MG63 (cell line): ENCODE measurements at places on chromosomes 7 and 10.

GRCh38 chr7:74094224-74095101, 10.9 kb downstream of the LIMK1 start:
- peak; percentile 96 for DNase-seq

DNA sequence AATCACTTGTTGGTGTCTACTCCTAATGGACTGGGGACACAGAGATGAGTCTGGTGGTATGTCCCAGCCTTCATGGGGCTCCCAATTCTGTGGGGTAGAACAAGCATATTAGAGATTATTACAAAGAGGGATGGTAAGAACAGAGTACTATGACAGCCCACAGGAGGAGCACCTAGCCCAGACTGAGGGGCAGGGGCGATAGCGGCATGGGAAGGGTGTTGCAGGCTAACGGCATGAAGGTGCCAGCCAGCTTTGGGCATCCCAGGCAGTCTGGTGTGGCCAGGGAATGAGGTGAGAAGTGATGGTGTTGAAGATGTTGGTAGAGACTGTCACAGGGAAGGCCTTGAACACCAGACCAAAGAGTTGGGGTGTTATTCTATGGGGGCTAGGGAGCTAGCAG, 280.0 kb downstream of the RPS24 start:
- DNase-seq, result no peak

DNA sequence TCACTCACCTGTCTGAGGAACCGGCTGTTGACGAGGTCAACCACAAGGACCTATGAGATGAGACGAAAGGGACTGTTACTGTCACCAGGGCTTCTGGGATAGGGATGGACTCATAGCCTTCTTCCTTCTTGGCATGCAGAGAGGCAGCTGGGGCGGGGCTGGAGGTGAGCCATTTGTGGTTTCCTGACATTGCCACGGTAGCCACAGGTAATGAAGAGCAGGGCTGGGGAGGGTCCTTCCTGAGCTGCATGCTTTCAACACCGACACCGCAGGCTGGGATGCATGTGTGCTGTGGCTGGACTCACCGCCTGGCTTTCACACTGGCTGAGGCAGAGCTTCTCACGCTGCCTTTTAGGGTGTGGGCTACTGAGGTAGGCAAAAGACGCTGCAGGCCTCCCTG, 46.4 kb upstream of the MKRN1 start:
- DNase-seq, result peak; percentile 49

GRCh38 chr7:128082431-128082830, 51.2 kb upstream of the LRRC4 start:
- no peak for DNase-seq

GRCh38 chr10:36017137-36017536, 375.0 kb upstream of the FZD8 start:
- no peak for DNase-seq

- no peak for DNase-seq
Observed at GRCh38 chr7:2190531-2190930, 42.2 kb downstream of the MAD1L1 start.

GRCh38 chr10:35465673-35466072, 129.4 kb downstream of the CCNY start:
- DNase-seq, result no peak

- DNase-seq, result peak; percentile 4
Observed at GRCh38 chr7:148142660-148143248, 447.8 kb upstream of the C7orf33 start.

- peak; percentile 3 for DNase-seq
Observed at GRCh38 chr7:126803060-126803665, 449.6 kb downstream of the GRM8 start.

DNA sequence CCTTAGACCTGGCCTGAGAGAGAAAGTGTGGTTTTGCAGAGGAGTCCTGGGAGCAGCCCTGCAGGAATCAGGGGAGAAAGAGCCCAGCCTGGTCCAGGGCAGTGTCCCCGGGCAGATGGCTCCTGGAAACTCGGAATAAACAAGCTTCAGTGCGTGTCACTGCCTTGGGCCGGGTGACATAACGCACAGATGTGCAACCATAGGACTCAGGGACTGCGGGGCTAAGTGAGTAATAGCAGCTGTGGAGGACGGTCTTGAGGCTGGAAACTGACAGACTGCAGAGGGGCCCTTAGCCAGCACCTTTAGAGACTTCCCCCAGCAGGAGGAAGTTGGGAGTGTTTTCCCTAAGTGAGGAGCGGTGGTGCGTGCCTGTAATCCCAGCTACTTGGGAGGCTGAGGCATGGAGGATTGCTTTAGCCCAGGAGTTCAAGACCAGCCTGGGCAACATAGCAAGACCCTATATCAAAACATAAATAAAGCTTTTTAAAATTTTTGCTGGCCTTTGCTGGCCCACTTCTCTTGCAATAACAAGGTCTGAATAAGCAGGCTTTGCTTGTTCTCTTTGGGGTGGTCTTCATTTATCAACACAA, 5.3 kb upstream of the CLIP2 start:
- no peak for DNase-seq

DNA sequence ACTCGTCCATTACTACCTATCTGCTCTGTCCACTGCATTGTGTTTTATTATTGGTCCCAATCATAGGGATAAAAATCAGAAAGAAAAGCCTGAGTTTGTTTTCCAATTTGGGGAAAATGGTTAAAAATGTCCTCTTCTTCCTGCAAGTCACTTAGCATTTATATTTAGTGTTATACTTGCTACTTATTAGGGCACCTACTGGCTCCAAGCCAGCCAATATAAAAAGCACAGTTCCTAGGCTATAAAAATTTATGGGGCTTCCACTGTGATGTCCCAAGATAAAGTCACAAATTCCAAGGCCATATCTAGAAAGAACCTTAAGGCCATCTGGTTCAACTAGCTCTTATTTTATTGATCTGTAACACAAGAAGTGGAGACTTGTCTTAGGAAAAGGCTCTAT, 3.2 kb downstream of the SLC35B4 start:
- DNase-seq, result no peak

DNA sequence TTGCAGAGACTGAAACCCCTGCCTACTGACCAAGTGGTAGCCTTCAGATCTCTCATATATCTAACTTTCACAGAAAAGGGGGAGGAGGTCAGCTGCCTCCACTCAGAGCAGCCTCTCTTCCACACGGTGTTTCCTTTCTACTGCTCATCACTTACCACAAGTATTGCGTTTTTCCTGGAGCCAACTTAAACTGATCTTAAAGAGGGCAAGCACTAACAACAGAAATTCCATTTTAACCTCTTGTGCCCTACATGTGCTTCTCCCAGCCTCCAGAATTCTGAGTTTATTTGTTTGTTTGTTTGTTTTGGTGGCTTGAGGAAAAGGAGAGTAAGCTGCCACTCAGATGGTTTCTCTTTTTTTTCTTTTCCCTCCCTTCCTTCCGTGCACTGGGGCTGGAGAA, 19.1 kb downstream of the SKIDA1 start:
- no peak for DNase-seq

DNA sequence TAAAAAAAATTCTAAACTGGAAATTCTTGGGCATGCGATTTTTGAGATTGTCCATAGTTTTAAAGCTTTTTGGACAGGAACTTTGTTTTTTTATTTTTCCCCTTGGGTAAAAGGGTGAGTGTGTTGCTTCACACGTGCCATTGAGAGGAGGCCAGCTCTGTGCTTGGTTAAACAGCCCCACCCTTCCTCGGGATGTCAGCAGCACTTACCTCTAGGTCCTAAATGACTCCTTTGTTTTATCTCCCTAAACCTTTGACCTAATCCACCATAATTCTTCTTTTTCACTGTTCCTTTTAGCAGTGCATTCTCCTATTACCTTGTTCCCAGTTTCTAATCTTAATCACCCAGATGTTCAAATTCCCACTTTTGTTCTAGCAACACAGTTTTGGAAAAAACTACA, 83.5 kb downstream of the SEMA3D start:
- DNase-seq, result peak; percentile 1

DNA sequence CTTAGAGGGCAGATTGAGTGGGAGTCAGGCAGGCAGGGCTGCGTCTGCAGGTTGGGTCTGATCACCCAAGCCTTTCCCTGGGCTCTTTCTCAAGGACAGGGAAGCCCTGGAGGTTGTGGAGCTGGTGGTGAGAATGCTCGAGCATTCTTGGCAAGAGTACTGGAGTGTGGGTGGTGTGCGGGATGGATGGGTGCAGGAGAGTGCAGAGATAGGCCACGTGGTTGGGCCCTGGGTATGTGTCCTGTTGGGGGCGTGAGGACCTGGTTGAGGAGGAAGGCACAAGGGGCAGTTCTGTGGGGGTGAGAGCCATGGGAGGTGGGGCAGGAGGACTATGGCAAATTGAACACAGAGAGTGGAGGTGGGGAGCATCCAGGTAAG, 135.9 kb downstream of the PTPN20 start:
- no peak for DNase-seq

DNA sequence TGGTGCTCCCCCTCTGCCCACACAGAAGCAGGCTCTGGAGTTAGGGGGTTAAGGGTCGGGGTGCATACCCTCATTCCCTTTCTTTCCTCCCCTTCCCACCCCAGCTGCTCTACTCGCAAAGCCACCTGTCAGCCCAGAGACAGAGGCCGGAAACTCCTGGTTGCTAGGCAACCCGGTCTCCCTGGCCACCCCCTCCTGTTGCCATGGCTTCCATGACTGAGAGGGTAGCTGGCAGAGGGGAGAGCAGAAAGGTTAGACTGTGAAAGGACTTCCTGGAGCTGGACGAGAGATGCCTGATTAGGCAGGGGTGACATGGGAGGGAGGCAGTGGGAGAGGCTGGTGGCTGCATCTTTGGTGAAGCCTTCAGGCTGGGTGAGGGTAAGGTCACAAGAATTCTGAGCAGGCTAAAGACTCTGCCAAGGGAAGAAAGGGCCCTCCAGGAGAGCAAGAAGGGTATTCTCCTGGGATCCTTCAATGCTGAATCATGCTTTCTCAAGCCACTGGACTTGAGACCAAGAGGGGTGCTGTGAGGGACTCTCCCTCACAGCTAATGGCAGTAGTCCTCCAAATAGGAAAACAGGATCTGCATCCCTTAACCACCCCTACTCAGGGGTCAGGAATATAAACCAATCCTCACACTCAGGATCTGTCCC, 5.4 kb downstream of the PSD start:
- no peak for DNase-seq

- no peak for DNase-seq
Observed at GRCh38 chr10:100129424-100129823, 47.8 kb upstream of the CPN1 start.

GRCh38 chr7:134459981-134460380, 1.1 kb upstream of the AKR1B1 start:
- DNase-seq, result no peak

DNA sequence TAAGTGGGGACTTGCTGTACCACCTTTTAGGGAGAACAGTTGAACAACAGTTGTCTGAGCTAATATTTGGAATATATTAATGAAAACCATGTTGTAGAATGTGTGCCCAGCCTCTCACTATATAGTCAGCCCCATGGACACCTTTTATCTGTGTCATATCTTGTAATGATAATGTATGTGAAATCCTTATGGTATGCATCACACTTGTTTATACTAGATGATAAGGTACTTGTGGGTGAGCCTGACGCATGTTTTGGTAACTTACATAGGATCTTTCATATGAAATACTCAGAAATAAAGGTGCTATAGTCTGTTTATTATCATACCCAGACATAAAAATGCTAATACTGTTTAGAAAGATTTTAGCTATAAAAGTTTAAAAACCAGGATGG, 32.8 kb downstream of the CAMK1D start:
- no peak for DNase-seq

DNA sequence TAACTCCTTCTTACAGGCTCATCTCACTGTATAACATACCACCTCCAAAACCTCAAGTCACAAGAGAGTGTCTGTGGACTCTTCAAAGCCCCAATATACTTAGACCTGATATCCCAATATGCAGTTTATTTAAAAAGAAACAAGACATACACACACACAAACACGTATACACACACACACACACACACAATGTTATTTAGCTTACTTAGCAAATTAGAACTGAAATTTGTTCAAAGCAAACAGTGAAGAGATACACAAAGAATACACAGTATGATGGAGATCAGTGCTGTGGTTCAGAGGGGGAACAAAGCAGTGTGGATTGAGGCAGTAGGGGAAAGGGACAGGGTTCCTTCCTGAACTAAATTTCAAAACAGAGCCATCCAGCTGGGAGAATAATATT, 807.2 kb downstream of the IPMK start:
- DNase-seq, result no peak

DNA sequence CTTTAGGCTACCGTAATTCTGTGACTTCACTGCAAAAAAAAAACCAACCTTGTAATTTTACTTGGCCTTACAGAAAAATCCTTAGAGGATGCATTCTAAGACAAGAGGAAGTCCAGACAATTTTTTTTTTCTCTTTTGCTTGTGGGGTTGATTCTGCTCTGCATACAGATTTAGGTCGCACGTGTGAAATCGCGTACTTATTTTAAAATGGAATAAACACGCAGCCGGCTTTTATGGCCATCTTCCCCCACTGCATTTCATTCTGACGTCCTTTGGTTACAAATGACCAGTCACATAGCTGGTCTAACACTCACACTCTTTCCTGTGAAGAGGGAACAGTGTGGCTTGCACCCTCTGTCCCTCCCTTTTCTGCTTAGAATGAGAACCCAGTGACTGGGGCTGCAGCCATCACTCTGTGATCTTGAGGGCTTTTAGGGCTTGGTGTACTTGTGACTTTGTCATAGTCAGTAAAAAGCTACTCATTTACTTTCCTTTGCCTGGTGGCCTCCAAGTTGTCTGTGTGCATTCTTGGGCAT, 63.6 kb upstream of the CARD11 start:
- DNase-seq, result no peak

GRCh38 chr7:138665249-138665648, 35.9 kb downstream of the SVOPL start:
- no peak for DNase-seq

- DNase-seq, result no peak
Observed at GRCh38 chr10:25745976-25746375, 188.1 kb upstream of the MYO3A start.

- peak; percentile 6 for DNase-seq
Observed at GRCh38 chr7:12389089-12389700, 14.5 kb downstream of the VWDE start.

- no peak for DNase-seq
Observed at GRCh38 chr7:68733219-68734153, 864.8 kb upstream of the AUTS2 start.

GRCh38 chr10:102269017-102269416, 23.7 kb downstream of the GBF1 start:
- DNase-seq, result no peak

DNA sequence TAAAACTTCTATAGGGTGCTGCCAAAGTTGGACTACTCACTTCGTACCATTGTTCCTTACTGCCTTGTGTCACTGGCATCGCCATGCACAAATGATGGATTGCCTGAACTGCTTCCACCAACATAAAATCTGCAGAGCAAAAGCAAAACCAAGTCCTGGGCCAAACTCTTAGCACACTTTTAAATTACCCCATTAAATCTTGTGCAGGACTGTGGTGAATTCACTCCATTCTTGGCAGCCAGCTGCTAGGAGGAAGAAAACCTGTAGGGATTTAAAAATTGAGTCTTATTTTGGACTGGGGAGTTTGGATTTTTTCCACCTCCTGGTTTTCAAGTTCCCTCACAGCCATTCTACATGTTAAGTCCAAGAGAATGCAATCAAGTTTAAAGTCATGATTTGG, 646.9 kb downstream of the SORCS3 start:
- no peak for DNase-seq

- DNase-seq, result no peak
Observed at GRCh38 chr7:32244806-32245345, 174.7 kb upstream of the PDE1C start.
